ENCODE measurements at places on chromosomes 5 and 9. TPM values are rescaled to one million over a fixed set of nuclear protein-coding genes. Genes with fewer than 3 reads are reported as not detected.

DNA sequence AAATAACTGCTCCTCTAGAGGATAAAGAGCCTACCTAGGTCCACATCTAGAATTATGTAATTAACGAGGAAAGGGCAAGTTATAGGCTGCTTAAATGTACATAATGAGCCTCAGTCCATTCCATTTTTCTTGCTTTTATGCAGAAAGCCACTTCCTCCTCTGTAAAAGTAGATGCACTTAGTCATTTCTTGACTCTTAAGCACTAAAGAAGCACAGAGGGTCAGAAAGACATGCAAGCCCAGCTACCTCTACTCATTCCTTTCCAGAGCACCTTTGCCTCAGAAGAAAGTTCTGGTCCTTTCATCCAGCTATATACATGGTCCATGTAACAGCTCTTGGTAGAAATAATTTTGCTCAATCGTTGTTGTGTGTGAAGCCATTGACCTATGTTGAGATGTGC lies 308.0 kb upstream of the NREP start:
- no peak for DNase-seq

DNA sequence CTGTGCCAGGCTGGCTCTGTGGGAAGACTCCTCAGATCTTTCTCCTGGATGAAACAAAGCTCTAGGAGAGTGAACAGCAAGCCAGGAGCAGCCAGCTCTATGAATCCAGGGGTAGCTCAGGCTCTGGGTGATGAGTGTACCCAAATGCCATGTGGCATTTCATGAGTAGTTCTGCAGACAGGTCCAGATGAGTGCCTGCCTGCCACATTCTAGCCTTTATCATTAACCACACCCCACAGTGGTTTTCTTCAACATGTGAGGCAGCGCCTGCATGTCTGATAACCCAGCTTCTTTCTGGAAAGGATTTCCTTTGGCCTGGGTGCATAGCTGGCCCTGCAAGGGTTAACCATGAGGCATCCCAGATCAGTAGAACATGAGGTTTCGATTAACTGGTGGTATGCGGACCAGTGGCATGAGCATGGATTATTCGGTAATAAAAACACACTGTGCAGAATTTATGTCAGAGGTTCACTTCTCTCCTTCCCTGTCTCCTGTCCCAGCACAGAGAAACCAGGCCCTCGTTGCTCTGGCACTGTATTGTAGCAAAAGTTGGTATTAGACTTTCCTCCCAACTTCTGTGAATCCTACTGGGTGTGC lies 381.9 kb upstream of the ZNF462 start:
- no peak for DNase-seq

- no peak for DNase-seq
Observed at GRCh38 chr9:88435336-88435735, 47.1 kb downstream of the SPIN1 start.

- peak; percentile 89 for DNase-seq
Observed at GRCh38 chr5:141637123-141637766, 448 bp downstream of the RELL2 start.

- no peak for DNase-seq
Observed at GRCh38 chr9:78261403-78262001, 25.6 kb downstream of the CEP78 start.

DNA sequence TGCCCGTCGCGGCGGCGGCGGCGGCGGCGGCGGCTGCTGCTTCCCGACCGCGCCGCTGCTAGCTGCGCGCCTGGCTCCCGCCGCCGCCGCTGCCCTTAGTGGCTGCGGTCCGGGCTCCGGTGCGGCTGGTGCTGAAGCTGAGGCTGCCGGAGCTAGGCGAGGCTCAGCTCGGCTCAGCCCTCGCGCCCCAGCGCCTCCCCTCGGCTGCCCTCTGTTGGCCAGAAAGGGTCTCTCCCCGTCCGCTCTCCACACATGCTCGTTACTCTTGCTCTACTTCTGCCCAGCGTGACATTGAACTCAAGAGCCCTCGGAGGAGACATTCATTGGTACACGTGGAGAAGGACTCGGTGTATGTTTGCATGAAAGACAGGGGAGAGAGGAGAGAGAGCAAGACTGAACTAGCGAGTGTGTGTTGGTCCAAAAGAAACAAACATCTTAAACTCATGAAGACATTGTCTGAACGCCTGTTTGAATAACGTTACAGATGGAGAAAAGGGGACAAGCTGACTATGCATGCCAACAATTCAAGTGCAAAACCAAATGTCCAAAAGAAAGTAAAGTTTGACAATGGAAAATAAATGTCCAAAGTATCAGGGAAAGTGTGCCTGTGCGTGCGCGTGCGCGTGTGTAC lies at the start of gene HCN1:
HCN1 (minus strand) TSS at position 175 of the 631 bp plus-strand sequence.
- DNase-seq: peak; percentile 88

DNA sequence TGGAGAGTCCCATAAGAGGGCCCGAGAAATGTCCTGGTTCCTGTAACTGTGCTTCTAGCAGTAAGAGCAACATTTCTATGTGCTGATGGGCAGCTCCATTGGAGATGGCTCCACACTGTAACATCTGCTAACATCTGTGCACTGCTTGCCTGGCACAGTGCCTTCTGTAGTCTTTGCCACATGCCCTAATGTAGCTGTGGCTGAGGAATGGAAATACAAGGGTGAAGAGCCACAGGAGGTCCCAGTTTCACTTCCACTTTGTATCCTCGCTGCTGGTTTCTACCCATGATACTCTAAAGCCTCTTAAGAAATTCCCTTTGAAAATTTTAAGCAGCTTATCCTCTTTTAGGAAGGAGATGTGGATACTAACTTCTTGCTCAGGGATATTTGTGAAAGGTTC lies 97.4 kb downstream of the HOMER1 start:
- DNase-seq: no peak

DNA sequence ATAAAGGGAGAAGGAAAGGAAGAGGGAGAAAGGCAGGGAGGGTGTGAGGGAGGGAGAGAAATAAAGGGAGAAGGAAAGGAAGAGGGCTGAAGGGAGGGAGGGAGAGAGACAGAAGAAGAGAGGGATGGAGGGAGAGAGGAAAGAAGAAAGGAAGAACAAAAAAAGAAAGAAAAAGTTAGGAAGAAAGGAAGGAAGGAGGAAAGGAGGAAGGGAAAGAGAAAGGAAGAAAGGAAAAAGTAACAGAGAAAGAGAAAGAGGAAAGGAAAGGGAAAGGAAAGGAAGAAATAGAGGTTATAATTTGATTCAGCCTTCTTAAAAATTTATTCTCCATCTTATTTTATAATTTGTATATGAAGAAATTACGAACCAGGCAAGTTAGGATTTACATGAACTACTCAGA lies 836.6 kb upstream of the C9orf72 start:
- DNase-seq: no peak

GRCh38 chr9:2493109-2493508 lies 128.5 kb upstream of the VLDLR start:
- DNase-seq: no peak

DNA sequence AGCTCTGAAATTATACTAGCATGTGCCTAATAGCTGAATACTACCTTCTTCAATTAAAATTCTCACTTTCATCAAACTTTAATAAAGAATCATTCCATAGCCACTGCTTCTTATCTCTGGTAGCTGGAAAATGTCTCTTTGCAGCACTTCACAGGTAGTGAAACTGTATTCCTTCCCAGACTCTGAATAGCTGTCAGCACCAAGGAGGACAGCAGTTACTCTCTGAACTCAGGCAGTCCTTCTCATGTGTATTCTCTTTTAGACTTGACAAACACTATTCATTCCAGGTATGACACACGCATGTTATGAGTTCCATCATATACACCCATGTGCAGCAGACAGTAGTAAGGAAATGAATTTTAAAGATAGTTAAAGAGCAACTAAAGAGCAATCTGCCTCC lies 627.1 kb downstream of the EFNA5 start:
- DNase-seq: no peak

GRCh38 chr5:152405145-152405544 lies at the start of gene NMUR2:
Gene NMUR2 (minus strand): TSS chr5:152405279. CDS start chr5:152405113, 166 bp downstream.
- no peak for DNase-seq

- DNase-seq: no peak
Observed at GRCh38 chr5:95424526-95424925, 33.4 kb downstream of the FAM81B start.

- peak; percentile 34 for DNase-seq
Observed at GRCh38 chr9:134556531-134557068, 85.0 kb upstream of the COL5A1 start.

DNA sequence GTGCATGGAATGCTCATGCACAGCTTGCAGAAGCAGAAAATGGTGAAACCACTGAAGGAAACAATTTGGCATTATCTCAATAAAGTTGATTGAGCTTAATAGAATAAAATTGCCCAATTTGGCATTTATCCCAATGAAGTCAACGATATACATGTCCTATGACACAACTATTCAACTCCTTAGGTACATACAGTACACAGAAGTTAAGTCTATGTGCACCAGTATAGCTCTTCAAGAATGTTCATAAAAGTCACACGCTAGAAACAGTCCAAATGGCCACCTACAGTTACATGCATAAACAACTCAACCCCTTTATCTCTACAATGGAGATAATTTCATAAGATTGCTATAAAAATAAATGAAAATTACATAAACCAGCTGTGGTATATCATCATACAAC lies 184.5 kb downstream of the DENND1A start:
- DNase-seq: peak; percentile 47

DNA sequence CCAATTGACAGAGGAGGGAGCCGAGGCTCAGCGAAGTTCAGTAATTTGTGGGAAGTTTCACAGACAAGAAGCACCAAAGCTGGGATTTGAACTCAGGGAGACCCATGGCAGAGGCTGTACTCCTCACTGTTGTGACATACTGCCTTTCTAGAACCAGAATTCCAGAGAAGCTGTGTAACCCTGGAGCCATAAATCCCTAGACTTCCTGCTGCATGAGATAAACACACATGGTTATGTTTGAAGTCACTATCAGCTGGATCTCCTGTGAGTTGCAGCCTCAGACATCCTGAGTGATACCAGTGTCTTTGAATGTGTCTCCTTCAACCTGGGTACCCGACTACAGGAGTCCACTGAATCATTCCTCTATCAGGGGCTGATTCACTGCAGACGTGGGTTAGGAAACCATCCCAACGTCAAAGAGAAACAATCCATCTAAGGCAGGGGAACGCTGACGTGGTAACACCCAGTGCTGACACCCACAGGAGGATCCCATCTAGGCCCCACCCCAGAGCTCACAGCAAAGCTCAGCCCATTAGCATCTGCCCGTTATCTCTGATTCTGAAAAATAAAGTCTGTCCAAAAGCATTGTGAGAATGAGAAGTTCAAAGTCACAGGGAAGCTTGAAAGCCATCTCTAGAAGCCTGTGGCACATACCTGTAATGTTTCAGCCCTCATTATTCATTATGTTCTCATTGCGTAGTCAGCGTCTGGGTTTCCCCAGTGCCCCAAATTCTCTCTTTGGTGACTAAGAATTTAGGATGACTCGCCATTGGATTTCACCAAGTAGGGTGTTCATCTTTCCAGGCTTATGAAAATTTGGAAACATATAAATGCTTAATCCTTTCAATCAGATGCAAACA lies 36.3 kb upstream of the BASP1 start:
- peak; percentile 76 for DNase-seq

GRCh38 chr5:128669803-128670202 lies 131.8 kb upstream of the FBN2 start:
- no peak for DNase-seq

DNA sequence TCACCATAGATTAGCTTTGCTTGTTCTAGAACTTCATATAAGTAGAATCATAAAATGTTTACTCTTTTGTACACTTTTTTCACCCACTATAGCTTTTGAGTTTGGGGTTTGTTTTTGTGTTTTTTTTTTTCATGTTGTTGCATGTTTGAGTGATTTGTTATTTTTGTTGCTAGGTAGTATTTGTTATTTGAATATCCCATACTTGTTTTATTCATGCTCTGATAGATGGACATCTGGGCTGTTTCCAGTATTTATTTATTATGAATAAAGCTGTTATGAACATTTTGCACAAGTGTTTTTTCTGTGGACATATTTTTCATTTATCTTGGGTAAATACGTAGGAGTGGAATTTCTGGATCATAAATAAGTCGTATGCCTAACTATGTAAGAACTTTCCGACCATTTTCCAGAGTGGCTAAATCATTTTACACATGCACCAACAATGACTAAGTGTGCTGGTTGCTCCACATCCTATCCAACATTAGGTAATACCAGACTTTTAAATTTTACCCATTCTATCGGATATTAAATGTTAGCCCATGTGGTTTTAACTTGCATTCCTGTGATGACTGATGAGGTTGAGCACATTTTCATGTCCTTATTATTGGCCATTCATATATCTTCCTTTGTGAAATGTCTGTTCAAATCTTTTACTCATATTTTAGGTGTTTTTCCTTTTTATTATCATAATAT lies 69.1 kb upstream of the NR4A3 start:
- peak; percentile 48 for DNase-seq

- no peak for DNase-seq
Observed at GRCh38 chr5:118597543-118597942, 390.8 kb downstream of the DTWD2 start.

DNA sequence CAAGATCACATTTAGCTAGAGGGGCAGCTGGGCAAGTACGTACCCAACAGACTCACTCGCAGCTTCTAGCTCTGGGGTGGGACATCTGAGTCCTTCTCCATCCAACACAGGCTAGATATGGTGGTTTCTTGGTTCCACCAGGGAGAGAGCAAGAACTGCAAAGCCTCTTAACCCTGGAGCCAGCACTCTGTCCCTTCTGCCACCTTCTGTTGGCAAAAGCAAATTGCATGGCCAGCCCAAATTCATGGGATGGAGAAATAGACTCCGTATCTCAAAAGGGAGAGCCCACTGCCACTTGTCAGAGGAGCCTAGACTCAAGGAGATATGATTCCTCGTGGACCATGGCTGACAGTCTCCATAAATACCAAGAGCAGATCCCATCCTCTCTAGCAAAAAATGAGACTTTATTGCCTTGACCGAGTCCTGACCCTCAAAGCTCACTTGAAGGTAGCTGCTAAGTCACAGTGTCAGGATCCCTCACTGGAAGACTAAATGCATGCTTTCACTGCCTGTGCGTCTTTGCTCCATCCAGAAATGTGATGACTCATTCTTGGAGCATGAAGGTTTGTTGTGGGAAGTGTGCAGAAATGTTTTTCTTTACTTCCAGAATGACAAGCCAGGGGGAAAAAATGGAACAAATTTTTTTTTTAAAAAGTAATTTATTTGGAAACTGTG lies 28.8 kb upstream of the ROR2 start:
- peak; percentile 86 for DNase-seq

DNA sequence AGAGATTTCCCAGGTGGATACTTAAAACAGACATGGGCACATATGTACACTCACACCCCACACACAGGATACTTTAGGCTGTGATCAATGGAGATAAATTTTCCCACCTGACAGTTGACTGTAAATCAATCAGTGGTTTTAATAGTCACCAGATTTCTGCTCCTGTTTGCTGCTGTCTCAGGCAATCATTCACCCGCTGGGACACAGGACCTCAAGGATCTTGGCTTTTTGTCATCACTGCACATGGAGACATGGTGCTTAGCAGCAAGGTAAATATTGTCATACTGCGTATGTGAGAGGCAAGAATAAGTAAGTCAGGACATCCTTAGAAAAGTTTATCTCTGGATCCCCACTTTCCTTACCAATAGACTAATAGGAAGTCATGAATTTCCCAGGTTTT lies 60.8 kb upstream of the KLF9 start:
- no peak for DNase-seq

TRPM3 gene
- total RNA-seq: 1.2 TPM

HMCN2 gene
- under 0.01 TPM for total RNA-seq

SPATA31C1 gene
- not detected for total RNA-seq

PCDHB2 gene
- total RNA-seq: 1.4 TPM

GBGT1 gene
- total RNA-seq: 3.3 TPM

SPATA31E1 gene
- total RNA-seq: not detected

SPATA6L gene
- total RNA-seq: 0.72 TPM

NKD2 gene
- not detected for total RNA-seq

IFNA17 gene
- not detected for total RNA-seq

DBH gene
- total RNA-seq: not detected

PHF24 gene
- not detected for total RNA-seq
